ENCODE measurements at places on chromosomes 7 and 10.

GRCh38 chr10:22657566-22658225 lies 56.7 kb downstream of the PIP4K2A start:
- no peak for DNase-seq

DNA sequence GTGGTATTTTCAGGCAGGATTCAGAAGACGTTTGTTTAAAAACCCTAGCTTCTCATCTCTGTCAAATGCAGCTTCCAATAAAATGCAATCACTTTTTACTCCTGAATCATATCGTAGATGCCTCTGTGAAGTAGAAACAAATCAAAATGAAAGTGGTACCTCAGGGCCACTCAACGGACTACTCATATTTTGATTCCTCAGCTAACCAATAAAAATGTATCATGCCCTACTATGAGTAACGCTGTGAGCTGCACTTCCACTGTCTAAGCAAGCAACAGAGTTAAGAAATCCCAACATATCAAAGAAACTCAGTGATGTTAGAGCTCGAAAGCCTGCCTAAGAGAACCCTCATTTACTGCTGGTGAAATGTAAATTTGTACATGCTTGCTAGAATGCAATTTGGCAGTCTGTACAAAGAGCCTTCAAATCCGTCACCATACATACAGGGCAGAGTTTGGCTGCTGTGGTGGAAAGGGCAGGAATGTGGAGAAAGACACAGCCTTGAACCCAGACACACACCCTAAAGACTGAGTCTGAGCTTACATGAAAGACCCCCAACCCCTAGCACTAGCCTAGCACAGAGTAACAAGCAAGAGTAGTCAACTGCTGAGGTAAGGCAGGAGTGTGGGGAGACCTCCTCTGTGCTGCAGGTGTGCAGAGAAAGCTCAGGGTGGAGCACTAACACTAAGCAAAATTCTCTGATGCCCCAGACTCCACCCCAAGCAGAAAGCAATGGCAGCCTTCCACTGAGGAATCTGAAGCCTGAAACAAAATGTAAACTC lies 151.5 kb downstream of the ANK3 start:
- DNase-seq = no peak

GRCh38 chr7:7970531-7971307 lies 2.1 kb downstream of the GLCCI1 start:
- no peak for DNase-seq

- no peak for DNase-seq
Measured at GRCh38 chr10:29648114-29648982, 13.6 kb upstream of the SVIL start.

GRCh38 chr10:70296406-70296899 lies 12.6 kb upstream of the NPFFR1 start:
- DNase-seq = no peak

DNA sequence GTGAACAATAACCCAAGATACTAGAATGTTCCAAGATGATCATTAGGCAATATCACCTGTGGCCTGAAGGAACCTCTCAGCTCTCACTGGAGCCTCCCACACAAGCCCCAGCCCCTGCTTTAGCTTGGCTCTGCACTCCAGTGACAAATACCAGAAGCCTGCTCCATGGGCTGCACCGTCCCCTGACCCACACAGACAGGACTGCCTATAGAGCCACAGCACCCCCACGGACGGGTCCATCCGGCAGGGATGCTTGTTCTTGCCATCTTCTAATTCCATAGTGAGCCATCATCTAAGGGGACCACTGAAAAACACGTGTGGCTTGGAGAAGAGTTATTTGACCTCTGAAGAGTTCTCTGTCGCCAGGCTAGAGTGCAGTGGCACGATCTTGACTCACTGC lies 100.9 kb downstream of the PTN start:
- no peak for DNase-seq
